ENCODE measurements at places on chromosomes 5 and 9.

GRCh38 chr9:78300209-78300608 lies 3.3 kb downstream of the PSAT1 start:
- DNase-seq = no peak

DNA sequence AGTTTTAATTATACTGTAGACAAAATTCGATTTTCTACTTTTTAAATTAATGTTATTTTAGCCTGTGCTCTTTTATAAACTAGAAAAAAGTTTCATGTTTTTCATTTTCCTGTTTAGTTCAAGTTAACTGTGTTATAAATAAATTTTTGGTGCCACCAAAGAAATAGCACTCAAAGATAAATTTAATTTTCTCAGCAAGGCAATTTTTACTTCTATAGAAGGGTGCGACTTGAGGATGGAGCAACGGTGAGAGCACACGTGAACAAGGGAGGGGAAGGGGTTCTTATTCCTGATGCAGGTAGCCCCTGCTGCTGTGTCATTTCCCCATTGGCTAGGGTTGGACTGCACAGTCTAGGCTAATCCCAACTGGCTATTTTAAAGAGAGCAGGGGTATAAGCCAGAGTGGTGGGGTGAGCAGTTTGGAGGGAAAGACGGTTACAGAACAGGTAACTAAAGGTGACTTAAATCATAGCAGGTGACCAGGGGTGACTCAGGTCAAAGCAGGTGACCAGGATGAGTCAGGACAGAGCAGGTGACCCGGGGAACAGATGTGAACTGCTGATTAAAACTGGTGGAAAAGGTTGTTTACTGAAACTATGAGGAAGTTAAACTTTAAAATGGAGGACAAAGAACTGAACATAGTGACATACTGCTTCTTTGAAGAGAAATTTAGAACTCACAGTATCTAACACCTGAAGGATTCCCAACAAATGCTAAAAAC lies 104.6 kb upstream of the GPBP1 start:
- DNase-seq = no peak

GRCh38 chr9:100354121-100354800 lies 1.5 kb upstream of the TEX10 start:
- no peak for DNase-seq

GRCh38 chr5:57325678-57326397 lies 152.0 kb downstream of the GPBP1 start:
- no peak for DNase-seq

- no peak for DNase-seq
Measured at GRCh38 chr5:168695301-168695835, 116.2 kb upstream of the PANK3 start.

GRCh38 chr9:17280350-17281012 lies 145.6 kb downstream of the CNTLN start:
- DNase-seq = no peak

DNA sequence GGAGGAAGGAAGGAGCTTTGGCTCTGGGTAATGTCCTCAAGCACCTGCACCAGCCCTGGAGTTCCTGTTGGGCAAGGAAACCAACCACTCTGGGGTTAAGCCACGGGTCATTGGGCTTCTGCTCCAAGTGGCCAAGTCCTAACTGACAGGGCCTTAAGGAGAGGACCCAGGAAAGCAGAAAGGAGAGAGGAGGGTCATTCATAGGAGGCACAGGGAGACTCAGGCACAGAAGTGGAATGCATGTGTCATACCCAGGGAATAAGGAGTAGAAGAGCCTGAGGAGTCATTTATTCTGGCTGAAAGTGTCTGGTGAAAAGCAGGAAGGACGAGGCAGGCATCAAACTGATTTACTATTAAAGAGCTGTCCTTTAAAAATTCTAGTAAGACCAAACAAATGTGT lies 129.2 kb downstream of the DMRT2 start:
- DNase-seq = no peak

DNA sequence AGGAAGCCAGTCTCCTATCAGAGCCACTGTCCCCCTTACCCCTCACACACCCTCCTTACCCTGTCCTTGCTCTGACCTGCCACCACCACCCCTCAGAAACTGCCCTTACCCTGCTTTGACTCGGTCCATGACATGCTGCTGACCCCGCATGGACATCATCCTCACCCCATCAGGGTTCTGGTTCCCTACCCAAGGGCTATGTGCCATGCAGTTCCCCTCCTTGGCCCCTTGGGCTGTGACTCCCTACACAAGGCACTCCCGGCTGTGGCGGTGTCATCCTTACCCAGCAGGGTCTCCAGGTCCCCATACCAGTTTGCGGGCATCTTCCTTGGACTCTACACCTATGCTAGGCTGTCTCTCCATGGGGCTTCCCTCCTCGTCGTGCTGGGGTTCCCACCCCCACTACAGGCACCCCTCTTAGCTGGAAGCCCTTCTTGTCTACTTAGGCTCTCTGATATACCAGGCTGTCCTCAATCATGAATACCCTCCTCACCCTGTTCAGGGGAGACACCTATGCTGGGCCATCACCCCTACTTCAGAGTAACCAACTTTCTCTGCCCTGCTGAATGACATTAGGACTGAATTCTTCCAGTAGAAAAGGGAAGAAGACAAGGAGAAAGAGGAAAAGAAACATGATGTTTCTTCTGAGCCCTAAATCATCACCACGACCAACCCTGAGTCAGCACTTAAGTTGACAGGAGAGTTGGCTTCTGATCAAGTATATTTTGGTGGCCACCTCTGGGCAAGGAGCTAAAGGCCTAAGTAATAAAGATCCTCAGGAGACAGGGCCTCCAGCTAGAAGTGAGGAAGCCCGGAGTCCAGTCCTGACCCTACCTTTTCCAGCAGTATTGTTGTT lies 115.2 kb downstream of the GCNT1 start:
- DNase-seq = no peak
